ENCODE measurements at places on chromosomes 4 and X.

GRCh38 chr4:95219109-95219508 is 329.7 kb downstream of the UNC5C start:
- no peak for DNase-seq

DNA sequence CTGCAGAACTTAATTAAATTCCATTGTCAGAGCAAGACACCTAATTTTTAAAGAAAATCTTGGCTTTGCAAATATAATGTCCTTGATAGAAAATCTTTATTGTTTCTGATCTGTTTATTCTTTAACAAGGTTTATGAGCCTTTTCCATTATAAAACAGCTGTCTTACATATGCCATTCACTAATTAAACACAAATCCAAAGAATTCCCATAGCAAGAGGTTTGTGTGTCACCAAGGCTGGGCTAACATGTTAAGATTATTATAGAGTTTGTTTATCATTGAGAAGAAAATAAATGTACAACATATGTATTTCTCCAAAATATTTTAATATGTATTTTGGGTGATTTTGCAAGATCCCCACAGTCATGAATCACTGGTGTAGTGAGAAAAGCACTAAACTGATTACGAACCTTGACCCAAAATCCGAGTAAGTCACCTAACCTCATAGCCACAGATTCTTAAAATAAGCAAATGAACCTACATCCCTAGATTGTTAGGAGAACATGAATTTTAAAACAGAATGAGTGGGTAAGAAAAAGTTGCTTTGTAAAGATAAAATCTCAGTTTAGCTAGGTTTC is 694.8 kb upstream of the INTU start:
- no peak for DNase-seq

GRCh38 chr4:159195361-159195769 is 92.5 kb downstream of the RAPGEF2 start:
- DNase-seq = no peak

- no peak for DNase-seq
Measured at GRCh38 chr4:21986307-21986706, 37.7 kb upstream of the KCNIP4 start.

DNA sequence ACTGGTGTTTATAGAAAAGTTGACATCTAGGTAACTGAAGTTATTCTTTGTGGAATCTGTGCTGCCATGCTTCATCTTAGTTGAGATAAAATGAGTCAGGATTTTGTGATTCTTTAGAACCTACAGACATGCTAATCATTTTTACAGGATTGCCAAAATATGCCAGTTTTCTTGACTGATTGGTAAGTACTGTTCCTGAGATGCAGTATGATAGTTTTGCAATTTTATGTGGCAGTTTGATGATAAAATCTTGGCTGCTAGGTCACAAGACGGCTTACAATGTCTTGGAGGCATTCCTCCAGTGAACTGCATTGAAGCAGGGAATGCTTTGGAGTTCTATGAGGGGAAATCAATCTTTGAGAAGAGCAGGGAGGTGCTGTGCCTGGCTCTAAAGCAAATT is 104.4 kb upstream of the ESX1 start:
- no peak for DNase-seq

GRCh38 chr4:27787195-27787594 is 926.6 kb downstream of the STIM2 start:
- DNase-seq = no peak

DNA sequence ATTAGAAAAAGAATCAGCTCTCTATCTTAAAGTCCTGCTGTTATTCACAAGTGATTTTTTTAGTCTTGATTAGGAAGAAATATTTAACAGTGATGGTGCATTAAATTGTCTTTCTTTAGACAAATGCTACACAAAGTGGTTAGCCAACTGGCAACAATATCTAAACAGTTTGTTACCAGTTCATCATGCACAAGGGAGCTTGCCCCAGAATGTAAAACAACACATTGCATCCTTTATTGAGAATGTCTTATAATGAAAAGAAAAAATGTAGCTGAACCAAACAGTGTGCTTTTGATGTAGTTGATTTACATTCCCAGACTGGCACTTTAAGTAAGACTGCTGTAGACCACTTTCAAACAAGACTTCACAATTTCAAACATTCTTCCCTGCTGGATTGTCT is 34.1 kb upstream of the NAA11 start:
- no peak for DNase-seq

DNA sequence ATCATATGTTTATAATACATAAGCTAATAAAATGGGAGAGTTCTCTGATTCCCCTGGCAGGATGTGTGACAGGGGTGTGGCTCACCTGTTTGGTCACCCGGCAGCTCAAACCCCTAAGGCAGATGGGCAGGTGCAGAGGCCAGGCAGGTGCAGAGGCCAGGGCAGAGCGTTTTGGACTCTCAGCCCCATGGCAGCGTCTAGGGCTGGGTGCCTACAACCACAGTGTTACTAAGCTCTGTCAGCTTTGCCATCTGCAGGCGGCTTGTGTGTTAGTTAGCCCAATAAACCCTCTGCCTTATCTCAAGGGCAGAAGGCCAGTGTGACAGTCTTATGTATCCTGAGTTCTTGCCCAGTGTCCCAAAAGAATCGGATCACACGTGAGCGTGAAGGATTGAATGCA is 54.0 kb upstream of the UGT2B15 start:
- DNase-seq = no peak

DNA sequence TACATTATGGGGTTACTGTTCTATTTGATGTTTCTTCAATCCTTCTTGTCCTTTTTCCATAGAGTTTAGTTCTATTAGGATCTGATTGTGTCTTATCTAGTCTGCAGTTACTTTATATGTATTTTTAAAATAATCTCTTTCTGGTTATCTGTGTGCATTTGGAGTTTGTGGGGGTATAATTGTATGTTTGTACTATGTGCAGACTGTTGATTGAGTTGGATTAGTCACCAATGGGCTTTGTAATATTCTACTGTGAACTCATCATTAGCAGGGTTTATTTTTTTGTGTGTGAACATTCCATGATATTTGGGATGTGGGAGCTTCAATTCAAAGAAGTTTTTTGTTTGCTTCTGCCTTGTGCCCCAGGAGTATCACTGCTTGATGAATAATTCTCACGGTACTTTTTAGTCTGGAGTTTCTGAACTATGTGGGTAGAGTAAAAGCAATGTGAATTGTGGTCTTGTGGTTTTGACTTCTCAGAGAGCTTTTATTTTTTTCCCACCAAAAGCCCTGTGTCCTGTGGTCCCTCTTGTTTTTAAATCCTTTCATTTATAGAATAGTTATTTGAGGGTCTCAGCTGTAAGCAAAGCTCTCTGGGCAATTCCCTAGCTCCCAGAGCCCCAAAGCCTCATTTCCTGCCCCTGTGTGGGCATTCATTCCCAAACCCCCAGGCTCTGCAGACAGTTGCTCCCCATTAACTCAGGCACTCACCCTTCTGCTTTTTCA is 127.8 kb downstream of the PHKA2 start:
- DNase-seq = no peak

DNA sequence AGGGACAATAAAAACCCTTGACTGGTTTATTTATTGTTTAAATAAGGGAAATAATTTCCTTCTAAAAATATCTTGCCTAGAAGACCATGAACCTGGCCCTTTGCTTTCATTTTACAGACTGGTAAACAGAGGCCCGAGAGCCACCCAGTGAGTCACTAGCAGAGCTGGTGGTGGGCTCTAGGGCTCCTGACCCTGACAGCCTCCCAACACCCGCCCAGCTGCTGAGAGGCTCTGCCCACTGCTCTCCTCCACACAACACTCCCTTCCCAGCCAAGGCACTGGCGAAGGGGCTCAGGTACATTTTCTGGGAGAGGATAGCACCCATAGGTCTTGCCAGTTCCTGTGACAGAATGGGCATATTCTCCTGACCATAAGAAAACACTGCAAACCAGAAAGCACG is 18.1 kb upstream of the PPEF2 start:
- DNase-seq = no peak

DNA sequence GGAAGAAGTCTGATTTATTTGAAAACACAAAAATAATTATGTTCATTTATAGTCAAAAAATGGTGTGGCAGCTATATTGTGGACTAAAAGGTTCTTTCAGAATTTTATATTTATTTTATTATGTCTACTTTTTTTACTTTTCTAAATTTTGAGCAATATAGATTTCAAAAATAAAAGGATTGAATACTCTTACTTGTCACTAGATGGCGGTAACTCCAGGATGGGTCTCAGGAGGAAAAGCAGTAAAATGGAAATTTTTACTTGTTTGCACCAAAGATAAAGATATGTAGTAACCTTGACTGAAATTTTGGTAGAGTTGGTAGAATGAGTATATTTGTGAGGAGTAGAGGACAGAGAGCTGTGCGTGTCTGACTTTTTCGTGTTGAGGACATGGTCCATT is 14.5 kb upstream of the DACH2 start:
- no peak for DNase-seq

GRCh38 chr4:95209927-95210326 is 338.8 kb downstream of the UNC5C start:
- DNase-seq = no peak

GRCh38 chr4:44351069-44351468 is 97.5 kb downstream of the KCTD8 start:
- no peak for DNase-seq

DNA sequence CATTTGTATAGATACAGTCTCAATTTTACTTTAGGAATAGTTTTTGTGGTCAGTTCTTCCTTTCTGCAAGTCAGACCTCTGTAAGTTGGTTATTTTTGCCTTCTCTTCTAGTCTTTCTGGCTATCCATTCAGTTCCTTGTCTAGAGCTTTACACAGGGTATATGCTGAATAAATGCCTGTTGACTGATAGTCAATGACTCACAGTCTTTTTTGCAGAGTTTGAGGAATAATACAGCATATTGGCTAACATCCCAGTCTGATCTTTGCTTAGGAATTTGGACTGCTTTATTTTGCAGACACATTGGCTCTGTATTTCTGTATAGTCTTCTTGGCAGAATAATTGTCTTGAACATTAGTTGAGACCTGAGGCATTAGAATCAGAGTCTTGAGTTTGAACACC is 132.4 kb downstream of the MAGEC1 start:
- DNase-seq = no peak

- no peak for DNase-seq
Measured at GRCh38 chrX:5640071-5640470, 588.6 kb downstream of the NLGN4X start.

DNA sequence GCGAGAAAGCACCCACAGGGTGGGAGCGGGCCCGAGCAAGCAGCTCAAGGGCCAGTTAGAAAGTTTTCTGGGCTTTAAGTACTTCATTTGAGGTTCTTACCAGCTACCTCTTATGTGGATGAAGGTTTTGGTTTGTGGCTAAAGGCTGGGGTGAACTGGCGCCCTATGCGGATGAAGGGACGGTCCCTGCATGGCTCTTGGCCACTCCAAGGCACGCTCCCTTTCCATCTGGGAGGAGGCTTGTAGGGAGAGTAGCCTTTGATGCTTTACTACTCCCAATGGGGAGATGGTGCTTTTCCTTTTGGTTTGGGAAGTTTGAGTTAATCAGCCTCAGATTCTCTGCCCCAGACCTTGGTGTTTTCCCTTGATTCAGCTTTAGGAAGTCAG is 17.7 kb downstream of the MRFAP1 start:
- DNase-seq = no peak

DNA sequence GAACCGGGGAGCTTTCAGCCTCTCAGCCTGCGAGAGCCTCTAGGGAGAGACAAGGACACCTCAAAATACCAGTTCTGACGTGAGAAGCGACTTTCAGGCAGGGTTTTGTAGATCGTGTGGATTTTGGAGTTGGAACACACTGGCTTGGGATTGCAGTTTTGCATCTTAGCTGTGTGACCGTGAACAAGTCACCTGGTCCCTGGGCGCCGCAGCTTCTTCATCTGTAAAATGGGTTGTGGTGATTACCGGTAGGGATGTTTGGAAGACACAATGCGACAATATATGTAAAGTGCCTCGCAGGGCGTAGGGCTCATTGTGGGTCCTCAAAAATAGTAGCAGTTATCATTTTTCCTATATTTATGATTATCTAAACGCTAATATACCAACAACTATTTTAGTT is 43.7 kb upstream of the STOX2 start:
- DNase-seq = no peak

DNA sequence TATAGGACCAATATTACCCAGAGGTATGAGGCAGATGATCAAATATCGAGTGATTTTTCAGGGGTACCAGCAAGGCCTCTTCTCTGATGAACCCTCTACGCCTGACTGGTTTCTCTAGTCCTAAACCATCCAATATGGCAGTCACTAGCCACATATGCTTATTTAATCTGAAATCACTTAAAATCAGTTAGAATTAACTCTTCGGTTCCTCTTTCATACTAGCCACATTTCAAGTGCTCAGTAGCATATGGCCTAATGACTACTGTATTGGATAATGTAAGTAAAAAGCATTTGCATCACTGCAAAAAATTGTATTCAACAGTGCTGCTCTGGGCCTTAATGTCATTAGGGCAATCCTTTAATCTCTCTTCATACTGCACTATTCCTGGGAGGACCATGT is 4.4 kb upstream of the APBB2 start:
- no peak for DNase-seq

DNA sequence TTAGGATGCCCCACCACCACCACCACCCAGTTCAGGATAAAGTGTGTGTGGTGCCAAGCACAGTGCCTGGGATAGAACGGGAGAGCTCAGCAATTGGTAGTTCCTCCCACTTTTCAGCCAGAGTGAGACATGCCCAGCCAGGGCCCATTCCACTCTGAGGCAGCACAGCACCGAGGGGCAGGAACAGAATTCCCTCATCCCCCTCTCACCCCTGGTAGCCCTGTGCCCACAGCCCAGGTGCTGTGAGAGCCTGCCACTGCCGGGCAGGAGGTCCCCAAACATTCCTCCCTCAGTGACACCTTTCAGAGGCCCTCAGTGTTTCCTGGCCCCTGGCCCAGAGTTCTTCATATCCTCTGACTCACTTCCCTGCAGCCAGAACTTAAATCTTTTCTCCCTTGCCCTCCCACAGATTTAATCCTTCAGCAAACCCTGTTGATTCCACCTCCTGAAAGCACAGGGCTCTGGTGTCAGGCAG is 8.1 kb downstream of the RIPPLY1 start:
- no peak for DNase-seq

- DNase-seq = no peak
Measured at GRCh38 chr4:133129237-133129636, 19.9 kb upstream of the PCDH10 start.

GRCh38 chrX:136220540-136220939 is 30.7 kb downstream of the MAP7D3 start:
- no peak for DNase-seq

- no peak for DNase-seq
Measured at GRCh38 chr4:83320548-83320947, 14.1 kb downstream of the HPSE start.

GRCh38 chr4:114780205-114780604 is 181.6 kb downstream of the UGT8 start:
- no peak for DNase-seq

GRCh38 chr4:148216866-148217814 is 225.1 kb downstream of the NR3C2 start:
- DNase-seq = no peak

DNA sequence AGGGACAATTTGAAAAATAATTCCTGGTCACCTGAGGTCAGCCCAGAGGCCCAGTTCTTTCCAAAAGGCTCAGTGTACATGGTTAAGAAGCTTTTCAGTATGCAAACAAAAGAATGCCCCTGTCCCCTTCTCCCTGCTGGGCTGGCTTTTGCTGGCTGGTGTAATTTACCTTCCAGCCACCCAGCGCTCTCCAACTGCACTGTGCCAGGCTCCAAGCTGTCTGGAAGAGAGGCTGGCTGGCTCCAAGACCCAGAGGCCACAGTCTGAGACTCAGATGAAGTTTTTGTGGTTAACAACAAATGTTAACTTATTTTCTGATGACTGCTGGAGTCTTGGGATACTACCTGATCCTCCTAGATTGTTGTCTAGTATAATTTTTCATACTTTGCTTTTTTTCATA is 11.9 kb upstream of the KIT start:
- no peak for DNase-seq

- no peak for DNase-seq
Measured at GRCh38 chrX:96835660-96836289, 47.9 kb upstream of the RPA4 start.
